Erythroblast (primary cell): ENCODE measurements at places on chromosomes 6 and 20.

GRCh38 chr6:150231525-150231850 is 88.6 kb downstream of the PPP1R14C start:
- DNase-seq, result no peak

DNA sequence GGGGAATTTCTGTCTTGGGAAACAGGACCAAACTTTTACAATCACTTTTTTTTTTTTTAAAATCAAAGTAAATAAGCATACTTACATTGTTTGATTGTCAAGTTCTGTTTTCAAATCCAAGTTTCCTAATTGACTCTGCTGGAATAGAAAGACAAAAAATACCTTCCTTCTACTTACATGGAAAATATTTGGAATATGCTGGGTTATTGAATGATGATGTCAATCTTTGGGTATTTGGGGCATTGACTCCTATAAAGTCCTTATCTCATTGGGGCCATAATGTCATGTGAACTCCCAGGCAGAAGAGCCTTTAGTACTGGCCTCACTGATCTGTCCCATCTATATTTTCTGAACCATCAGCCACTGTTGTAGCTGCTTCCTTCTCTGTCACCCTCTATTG is 122.6 kb upstream of the NOX3 start:
- no peak for DNase-seq

DNA sequence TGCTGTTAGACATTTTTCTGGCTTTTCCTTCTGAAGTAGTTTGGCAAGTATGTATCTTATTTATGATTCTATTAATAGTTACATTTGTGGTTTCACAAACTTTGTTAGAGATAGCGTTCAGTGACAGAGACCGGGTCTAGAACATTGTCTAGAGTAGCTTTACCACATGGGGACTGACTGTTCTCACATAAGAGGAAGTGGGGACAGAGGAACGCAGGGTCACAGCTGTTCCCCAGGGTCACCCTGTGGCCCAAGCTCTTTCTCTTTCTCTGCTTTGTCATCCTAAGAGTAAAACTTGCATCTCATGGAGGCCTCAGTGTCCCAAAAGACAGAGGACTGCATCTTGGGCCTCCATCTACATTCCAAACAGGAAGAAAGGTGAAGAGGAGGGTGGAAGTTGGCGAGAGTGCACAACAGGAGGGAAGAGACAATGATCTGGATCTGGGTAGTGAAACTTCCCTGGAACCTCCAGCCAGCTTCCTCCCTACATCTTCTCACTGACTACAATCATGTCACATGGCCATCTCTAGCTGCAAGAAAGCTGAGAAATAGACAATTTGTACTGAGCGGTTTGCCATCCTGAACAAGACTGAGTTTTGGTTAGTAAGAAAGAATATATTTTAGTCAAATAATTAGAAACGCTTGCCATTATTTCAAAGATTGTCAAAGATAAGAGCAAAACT is 645.8 kb upstream of the ARID1B start:
- no peak for DNase-seq

GRCh38 chr20:32285621-32286371 is 8.3 kb downstream of the KIF3B start:
- DNase-seq, result peak; percentile 97

DNA sequence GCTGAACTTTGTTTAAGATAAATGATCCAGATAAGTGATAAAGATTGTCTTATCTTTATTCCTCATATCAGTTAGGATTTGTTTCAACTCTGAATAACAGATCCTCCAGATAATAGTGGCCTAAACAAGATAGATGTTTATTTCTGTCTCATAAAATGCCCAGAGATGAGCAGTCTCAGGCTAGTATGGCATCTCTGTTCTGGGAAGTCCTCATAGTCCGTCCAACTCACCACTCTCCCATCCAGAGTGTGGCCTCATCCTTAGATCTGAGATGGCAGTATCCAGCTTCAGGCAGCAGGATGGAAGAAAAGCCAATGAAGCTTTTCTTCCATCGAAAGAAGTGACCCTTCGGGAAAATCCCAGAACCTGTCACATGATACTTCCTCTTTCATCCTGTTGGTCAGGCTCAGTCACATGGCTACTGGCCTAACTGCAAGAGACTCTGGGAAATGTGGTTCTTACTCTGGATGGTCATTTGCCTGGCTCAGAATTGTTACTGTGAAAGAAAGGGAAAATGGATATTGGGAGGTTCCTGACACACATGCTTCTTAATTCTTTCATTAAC is 29.4 kb upstream of the TAGAP start:
- no peak for DNase-seq

DNA sequence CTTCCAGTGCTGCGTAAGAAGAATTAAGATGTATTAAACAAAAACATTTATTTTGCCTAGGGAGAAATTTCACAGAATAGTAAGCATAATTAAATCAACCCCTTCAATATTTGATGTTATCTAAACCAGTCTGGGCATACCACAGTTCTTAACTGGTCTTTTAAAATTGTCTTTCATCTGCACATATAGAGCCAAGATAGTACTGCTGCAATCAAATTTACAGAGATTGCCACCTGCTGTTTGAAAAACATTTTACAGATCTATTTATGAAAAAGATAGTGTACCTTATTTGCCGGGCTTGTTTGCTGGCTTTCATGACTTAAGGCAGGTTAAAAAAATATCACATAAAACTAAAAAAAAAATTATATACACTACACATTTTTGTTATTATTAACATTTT is 323.2 kb downstream of the ADGRB3 start:
- peak; percentile 1 for DNase-seq

- DNase-seq, result no peak
Observed at GRCh38 chr6:121247386-121247785, 86.9 kb downstream of the TBC1D32 start.
